CD4-positive, alpha-beta T cell treated with Interleukin-4 for 4 hours (primary cell): ENCODE measurements at places on chromosomes 1 and 21.

DNA sequence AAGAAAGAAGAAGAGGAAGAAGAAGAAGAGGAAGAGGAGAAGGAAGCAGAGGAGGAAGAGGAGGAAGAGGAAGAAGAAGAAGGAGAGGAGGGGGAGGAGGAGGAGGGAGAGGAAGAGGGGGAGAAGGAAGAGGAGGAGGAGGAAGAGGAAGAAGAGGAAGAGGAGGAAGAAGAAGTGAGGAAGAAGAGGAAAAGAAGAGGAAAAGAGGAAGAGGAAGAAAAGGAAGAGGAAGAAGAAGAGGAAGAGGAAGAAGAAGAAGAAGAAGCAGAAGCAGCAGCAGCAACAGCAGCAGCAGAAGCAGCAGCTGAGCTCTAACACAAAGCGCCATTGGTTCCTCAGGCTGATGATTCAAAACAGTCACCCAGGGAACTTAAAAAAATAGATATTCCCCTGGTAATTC, 34.0 kb downstream of the DNAI4 start:
- DNase-seq, result no peak

- no peak for DNase-seq
These were observed 2.5 kb downstream of the WDR77 start for GRCh38 chr1:111446546-111446945.

DNA sequence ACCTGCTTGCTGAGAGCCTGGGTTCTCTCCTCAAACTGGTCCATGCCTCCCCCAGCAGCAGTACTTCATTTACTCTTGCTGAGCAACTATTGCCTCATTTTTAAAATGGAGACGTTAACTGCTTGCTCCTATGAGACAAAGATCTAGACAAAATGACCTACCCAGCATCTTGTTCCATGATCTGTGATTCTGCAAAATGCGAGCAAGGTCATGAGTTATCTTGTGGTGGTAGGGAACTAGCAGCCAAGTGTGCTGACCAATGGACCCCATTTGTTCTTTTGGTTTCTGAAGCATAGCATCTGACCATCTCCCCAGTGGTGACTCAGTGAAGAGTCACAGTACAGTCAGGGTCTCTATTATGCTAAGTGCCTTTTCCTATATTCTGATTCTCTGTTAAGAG, 40.4 kb downstream of the TBX15 start:
- DNase-seq, result no peak

DNA sequence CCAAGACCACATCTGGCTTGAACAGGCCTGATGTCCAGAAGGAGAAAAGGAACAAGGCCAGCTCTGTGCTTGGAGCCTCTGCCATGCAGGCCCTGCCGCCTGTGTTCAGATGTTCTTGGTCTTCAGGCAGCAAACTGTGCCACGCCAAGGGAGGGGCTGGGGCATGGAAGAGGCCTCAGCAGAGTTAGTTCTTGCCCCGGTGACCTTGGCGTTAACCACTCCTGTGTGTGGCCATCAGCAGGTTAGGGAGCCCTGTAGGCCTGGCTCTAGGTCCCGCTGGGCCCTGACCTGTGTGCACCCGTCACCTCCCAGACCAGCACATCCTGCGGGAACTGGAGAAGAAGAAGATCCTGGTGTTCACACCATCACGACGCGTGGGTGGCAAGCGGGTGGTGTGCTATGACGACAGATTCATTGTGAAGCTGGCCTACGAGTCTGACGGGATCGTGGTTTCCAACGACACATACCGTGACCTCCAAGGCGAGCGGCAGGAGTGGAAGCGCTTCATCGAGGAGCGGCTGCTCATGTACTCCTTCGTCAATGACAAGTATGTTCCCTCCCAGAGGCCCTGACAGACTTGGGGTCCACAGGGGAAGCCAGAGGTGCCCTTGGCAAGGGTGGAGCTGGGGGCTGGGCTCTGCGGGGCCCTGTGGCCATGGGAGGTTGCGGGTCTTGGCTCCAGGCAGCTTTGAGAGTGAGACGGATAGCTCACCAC, 7.1 kb downstream of the ZC3H12A start:
- no peak for DNase-seq

DNA sequence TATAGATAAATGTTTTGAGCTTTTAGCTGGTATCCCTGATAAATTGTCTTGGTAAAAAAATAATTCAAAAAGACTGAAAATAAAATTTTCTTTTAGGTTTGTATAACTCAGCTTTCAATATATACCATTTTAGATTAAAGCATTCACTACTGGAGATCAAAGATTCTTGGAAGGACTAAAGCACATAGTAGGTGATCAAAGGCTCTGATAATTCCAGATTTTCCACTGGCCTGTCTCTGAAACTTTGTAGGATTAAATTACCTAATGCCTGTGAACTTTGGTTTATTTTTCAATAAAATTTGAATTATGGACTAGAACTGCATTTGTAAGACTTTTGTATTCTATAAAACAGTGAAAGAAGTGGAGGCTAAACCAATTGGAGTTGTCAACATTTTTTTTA, 1.2 kb upstream of the RGS18 start:
- DNase-seq, result no peak

- no peak for DNase-seq
These were observed 4.7 kb downstream of the ITLN2 start for GRCh38 chr1:160949881-160950280.

DNA sequence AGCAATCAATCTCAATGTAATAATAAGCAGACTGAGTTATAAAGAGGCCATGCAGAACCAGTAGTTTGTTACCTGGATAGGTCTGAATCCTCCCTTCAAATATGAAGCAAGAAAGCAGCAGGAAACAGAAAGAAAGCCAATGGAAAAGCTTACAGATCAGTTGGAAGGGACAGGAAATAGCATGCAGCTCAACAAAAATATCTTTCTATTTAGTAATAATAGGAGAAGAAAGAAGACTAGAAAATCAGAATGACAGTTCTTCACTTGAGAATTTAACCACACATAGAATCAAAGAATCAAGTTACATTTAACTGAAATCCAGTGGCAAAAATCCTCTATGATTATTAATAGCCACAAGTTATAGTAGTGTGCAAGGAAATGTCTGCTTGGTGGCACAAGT, 194.4 kb downstream of the EIF4G3 start:
- DNase-seq, result no peak

DNA sequence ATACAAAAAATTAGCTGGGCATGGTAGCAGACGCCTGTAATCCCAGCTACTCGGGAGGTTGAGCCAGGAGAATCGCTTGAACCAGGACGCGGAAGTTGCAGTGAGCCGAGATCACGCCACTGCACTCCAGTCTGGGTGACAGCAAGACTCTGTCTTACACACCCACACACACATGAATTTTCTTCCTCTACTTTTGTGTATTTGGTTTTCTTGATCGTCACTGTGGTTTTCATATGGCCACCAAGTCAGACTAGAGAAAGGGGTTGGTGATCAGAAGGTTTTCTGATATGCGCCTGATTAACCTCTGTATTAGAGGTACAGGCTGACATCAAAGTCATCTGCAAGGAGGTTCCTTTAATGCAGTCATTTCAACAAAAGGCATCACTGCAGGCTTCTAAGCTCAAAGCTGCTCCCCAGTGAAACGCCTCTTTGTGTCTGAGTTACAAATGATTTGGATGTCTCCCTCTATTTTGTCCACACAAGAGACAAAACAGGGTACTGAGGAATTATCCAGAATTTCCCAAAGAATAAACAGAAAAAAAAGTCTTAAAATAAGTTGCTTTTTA, 11.1 kb downstream of the SH2D1B start:
- no peak for DNase-seq

DNA sequence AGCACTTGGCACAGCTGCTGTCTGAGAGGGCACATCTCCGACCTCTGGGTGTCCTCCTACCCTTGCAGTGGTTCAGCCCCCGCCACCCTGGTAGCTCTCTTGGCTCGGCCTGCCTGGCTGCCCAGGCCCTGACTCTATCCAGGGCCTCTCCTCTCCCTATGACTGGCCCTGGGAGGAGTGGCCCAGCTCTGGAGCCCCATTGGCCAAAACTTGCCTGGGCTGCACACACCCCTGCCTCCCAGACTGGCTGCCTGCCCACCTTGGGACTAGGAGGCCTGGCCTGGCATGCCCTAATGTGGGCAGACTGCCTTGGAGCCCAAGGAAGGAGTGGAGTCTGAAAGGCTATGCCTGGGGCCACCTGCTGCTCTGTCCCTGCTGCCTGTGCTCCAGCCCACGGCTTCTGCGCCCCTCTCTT, 33.6 kb downstream of the ACOT11 start:
- no peak for DNase-seq

- no peak for DNase-seq
These were observed 85.4 kb downstream of the CEP350 start for GRCh38 chr1:180040034-180040433.

- no peak for DNase-seq
These were observed 33.3 kb downstream of the HSPG2 start for GRCh38 chr1:21903638-21904453.

- DNase-seq, result no peak
These were observed 121.4 kb upstream of the NFIA start for GRCh38 chr1:60960891-60961461.
